ENCODE measurements at places on chromosomes 16 and 17.
A peak's percentile ranks its signal among the peaks of the same experiment; 100 is the strongest.

GRCh38 chr17:6753006-6753445, 2.8 kb upstream of the XAF1 start:
- peak; percentile 51 for DNase-seq

- DNase-seq, result no peak
These were observed 41.0 kb downstream of the PAFAH1B1 start for GRCh38 chr17:2634361-2634960.

- no peak for DNase-seq
These were observed 130.5 kb downstream of the NPIPB5 start for GRCh38 chr16:22641131-22641628.

DNA sequence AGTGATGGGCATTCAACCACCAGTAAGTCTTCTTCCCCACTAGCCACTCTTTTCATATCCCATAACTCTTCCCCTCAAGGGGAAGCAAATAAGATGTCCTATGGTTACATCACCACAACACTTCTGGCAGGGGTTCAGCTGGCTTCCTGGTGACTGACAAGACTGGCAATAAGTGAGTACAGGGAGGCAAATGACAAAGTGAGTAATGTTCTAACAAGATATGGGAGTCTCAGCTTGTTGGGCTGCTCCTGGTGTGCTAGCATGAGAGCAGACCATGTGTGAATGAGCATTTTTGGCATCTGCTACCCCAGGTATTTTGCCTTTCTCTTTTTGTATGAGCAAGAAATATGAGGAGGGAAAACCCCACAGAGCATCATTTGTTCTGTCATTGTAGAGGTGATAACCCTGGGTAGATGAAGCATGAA, 9.9 kb downstream of the TMIGD1 start:
- DNase-seq, result no peak

DNA sequence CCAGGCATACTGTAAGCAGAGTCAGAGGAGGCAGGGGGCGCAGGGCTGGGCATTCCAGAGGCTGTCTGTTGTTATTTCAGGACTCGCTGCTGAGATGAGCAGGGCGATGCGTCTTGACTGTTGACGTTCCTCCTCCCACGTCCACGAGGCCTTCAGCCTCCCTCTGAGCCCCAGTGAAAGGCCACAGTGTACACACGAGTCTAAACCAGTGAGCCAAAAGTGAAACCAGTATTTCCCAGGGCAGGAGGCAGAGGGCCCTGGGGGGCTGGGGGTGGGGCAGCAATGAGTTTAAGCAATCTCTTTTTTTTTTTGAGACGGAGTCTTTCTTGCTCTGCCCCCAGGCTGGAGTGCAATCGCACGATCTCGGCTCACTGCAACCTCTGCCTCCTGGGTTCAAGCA, 21.5 kb downstream of the SMTNL2 start:
- DNase-seq, result no peak

GRCh38 chr17:42679492-42680330, 1.9 kb downstream of the CCR10 start:
- DNase-seq, result no peak

GRCh38 chr17:77505181-77505639, 364.4 kb downstream of the SEC14L1 start:
- DNase-seq, result no peak

DNA sequence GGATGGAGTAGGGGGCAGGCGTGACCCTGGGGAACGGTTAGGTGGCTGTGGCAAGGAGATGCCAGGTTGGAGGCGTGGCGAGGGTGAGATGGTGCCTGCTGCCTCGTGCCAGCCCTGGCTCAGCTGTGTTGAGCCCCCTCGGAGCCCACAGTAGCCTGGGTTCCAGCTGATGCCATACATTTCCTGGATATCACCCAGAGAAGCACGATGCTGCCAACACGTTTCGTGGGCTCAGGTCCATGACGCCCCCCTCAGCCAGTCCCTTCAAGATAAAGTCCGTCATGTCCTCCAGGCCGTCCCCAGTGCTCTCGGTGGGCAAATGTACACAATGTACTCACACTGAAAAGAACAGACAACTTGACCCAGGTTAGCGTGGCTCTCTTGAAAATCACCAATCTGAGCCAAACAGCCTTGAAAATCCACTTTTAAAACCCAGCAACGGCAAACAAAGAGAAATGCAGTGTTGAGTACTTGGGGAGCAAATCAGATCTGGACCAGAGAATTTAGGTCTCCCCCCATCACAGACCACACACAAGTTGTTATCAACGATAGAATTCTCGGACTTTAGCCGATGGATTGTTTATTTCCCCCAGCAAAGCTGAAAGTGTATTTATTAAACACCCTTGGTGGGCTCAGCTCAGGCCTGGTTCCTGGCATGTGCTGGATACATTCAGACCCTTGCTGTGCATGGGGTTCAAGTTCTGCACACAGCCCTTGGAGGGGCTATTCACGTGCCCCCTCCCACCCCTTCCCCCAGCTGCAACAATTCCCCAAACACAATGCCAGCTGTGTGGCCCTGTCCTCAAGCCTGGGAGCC, 102.8 kb upstream of the PLCG2 start:
- DNase-seq, result no peak

DNA sequence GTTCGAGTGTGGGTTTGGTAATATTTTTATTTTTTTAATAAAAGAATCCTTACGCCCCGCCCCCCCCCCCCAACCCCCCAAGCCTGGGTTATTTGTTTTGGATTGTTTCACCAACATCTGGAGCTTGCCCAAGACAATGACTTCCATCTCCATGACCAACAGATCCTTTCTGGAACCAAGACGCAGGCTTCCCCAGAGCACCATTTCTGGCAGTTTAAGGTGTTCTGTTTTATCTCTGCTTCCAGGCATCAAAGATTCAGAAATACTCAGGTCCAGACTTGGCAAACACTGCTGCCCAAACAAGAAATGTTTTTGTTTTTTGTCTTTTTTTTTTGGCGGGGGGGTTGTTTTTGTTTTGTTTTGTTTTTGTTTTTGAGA, 56.1 kb downstream of the PLXDC1 start:
- no peak for DNase-seq

DNA sequence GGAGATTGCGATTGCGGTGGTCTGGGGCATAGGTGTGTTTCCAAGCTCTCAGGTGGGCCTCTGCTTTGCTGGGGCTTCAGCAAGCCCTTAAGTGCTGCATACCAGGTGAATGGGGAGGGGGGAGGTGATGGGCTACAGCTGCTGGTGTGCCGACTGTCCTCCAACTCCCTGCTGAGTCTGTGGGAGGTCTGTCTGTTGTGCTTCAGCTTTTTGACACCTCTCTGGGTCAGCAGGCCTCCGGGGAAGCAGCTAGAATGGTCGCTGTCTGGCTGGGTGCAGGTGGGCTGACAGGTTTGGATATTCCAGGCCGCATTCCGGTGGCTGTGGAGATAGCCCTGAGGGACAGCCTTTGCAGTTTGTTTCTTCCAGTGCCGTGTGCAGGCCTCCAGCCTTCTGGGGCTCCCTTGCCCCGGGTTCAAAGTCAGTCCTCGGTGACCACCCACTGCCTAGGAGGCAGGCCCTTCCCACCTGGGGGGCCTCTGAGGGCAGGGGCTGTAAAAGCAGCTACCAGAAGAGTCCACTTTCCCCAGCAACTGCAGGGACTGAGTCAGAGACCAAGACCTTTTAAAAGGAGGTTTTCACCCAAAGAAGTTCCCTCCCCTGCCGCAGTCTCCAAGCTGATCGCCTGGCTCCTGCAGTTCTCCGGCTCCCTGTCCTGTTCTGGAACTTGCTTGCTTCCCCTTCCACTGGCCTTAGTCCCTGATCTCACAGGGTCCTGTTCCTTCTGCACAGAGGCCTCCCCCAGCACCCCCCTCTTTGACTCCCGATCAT, 2.0 kb upstream of the TTYH2 start:
- no peak for DNase-seq

Data from AG09309 (cell line).